ENCODE measurements at places on chromosomes 4 and X.
A peak's percentile ranks its signal among the peaks of the same experiment; 100 is the strongest.

DNA sequence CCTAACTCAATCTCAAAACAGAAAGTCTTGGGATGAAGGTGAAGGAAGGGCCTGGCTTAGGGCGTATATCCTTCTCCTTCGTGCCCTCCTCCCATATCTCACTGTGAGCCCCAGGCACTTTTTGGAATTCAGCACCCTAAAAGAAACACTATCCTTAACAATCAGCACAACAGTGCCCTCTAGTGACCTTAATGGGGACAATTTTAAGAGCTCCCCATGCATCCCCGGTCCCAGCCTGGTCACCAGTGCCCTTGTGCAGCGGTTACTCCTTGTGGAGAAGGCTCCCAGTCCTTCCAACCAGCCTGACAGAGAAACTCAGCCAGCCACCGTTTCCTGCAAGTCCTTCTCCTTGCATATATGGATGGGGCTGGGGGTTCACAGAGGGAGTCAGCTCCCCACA, 4.2 kb downstream of the PAK3 start:
- no peak for DNase-seq

- no peak for DNase-seq
Measured at GRCh38 chr4:94519925-94520789, 68.4 kb downstream of the PDLIM5 start.

GRCh38 chr4:26583538-26583864, 383 bp upstream of the TBC1D19 start:
- DNase-seq, result no peak

DNA sequence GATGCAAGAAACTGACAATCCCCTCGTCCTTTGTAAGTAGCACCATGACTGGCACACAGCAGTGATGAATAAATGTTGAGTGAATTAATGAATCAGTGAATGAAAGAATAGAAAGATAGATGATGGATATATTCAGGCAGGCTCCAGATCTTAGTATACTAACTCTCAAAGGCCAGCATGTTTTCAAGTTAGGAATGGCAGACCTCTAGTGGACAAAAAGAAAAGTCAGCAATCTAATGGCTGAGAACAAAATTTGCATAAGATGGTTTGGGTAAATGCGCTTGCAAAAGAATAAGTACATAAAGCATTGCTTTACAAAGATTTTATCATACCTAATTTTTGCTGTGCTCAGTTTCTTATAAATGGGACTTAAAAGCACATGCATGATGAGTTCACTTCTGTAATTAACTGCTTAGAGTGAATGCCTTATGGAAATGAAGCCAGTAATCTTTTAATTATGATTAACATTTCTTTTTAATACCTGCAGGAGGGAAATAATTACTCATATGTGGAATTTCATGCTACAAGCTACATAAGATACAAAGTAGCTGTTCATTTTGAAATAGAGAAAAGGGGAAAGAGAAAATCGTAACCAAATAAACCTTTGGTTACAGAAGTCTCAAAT, 126.9 kb upstream of the GPRIN3 start:
- DNase-seq, result peak; percentile 19

DNA sequence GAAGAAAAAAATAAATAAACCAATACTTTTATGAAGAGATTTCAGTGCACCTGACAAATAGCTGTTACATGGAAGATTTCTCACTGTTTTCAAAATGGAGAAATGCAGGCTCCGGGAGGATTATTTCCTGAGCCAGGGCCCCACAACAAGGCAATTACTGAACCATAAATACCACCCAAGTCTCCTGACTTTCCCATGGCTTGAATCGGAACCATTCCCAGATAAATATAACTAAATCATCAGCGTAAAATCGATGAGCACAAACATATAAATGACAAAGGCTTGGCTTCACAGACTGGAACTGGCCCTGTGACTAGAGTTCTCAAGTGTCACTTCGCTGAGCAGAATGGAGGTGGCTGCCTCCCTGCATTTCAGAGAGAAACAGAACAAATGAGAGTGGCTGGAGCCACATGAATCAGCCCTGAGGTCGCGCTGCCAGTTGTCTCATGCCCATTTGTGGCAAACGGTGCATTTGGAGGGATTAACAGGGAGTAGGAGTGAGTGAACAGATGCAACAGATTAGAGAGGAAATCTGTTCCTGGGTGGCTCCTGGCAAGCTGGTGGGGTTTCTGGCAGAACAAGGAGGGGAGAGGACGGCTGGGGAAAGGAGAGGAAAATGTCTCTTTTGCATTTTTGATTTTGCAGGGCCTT, 57.3 kb upstream of the STIM2 start:
- DNase-seq, result no peak

GRCh38 chr4:56803471-56803870, 18.0 kb downstream of the SPINK2 start:
- DNase-seq, result no peak

DNA sequence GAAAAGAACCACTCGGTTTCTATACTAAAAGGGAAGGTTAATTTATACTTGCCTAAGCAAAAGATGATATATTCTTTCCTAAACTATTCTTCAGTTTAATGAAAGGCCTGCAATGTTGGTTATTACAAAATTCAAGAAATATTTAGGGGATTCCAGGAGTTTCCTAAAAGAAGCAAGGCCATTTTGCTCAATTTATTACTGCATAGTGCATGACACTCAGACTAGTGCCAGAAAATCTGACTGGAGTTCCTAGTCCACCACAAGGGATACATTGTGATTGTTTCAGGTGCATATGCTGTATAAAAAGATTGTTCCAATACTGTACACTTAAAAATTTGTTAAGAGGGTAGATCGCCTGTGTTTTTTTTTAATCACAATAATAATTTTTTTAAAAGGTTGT, 78.7 kb downstream of the CAPN6 start:
- no peak for DNase-seq

DNA sequence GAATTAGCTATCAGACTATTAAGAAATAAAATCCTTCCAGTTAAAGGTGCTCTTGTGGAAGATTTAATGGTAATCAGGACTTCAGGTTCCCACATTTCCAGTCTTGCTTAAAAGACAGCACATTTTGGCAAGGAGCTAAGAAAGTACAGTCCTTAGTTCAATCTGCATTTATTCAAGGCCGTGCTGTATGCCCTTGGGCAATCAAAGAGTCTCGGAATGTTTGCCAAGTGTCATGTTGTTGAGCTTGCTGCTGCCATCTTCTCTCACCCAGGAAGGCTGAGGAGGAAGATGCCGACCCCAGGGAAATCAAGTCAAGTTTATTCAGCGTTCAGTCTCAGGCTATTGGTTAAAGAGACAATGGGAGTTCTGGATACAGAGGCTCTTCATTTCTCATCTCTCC, 388.1 kb upstream of the IGFBP7 start:
- DNase-seq, result no peak

- no peak for DNase-seq
Measured at GRCh38 chr4:1367230-1367935, 20.4 kb downstream of the UVSSA start.

DNA sequence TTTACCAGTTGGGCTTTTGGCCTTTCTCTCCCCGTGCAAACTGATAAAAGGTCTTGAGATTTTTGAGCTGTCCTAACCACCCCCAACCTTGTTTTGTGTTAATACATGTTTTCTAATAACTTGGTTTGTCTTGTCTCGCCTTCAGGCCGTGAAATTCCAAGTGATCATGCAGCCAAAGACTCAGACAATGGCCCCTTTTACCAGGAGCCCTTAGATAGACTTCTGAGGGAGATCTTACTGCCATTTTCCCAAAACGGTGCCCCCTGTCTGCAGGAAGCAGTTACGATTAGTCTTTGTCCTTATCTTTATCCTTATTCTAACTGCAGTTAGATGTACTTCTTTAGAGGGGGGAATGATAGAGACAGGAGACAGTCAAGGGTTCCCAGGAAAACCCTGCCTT, 245.3 kb upstream of the HDX start:
- no peak for DNase-seq

- no peak for DNase-seq
Measured at GRCh38 chr4:81468678-81469077, 3.0 kb downstream of the RASGEF1B start.

DNA sequence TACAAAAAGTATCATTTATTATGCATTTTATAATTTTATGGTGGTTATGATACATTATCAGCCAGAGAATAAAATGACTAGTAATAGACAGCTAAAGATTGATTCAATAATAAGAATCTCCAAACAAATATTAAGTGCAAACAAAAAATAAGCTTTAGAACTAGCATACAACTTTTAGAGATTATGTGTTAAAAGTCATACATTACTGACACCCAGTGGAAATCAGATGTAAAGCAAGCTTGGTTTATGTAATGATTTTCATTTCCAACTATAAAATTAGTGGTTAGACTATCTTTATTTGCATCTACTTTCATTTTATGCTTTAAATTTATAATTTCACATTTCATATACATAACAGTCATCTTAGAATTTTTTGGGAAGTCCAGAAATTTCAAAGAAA, 57.7 kb downstream of the IL13RA2 start:
- DNase-seq, result no peak

- DNase-seq, result no peak
Measured at GRCh38 chr4:71607780-71608677, 175.8 kb downstream of the GC start.

- DNase-seq, result no peak
Measured at GRCh38 chrX:9362363-9362928, 102.4 kb upstream of the TBL1X start.

DNA sequence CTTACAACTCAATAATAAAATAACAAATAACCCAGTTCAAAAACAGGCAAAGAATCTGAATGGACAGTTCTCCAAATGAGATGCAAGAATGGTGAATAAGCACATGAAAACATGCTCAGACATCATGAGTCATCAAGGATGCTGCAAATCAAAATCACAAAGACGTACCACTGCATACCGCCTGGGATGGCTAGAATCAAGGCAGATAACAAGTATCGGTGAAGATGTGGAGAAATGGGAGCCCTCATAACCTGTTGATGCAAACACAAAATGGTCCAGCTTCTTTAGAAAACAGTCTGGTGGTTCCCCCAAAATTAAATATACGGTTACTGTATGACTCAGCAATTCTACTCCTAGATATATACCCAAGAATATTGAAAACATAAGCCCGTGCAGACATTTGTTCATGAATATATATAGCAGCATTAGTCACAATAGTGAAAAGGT, 32.5 kb downstream of the AKAP4 start:
- no peak for DNase-seq

DNA sequence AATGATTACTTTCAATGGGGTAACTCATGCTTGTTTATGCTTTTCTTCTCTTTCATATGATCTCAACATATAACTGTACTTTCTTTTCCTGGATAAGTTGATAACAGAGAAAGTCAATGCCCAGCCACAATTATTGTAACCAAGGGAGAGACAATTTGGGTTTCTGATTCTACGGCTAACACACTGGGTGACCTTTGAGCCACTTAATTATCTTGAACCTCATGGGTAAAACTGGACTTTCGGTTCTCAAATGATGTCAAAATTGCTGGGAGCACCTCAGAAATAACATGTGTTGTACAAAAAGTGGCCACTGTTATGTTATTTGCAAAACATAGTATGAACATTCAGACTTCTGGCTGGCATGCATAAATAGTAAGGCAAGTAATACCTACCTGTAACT, 79.6 kb upstream of the MCF2 start:
- no peak for DNase-seq

Measured in stromal cell of bone marrow (primary cell).